ENCODE measurements at places on chromosomes 5 and 9.

DNA sequence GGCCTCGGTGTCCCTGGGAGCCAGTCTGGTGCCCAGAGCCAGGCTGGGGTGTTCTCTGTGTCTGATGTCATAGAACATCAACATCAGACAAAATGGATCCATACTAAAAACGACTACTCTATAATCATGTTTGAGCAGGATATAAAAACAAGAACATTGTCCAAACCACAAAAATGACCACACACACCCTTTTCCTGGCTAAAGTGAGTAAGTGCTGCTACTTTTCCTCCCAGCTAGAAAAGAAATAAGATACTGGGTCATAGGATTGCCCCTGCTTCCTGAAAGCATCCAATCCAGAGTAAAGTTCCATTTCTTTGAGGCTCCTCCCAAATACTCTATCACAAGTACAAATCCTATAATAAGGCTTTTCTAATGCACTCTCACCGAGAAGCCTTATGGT, 19.7 kb upstream of the TRAF1 start:
- no peak for DNase-seq

GRCh38 chr5:149260761-149261160, 10.9 kb upstream of the AFAP1L1 start:
- DNase-seq = no peak

- no peak for DNase-seq
Observed at GRCh38 chr5:178465861-178466288, 124.3 kb downstream of the COL23A1 start.

GRCh38 chr5:15417156-15417555, 82.8 kb upstream of the FBXL7 start:
- DNase-seq = no peak

DNA sequence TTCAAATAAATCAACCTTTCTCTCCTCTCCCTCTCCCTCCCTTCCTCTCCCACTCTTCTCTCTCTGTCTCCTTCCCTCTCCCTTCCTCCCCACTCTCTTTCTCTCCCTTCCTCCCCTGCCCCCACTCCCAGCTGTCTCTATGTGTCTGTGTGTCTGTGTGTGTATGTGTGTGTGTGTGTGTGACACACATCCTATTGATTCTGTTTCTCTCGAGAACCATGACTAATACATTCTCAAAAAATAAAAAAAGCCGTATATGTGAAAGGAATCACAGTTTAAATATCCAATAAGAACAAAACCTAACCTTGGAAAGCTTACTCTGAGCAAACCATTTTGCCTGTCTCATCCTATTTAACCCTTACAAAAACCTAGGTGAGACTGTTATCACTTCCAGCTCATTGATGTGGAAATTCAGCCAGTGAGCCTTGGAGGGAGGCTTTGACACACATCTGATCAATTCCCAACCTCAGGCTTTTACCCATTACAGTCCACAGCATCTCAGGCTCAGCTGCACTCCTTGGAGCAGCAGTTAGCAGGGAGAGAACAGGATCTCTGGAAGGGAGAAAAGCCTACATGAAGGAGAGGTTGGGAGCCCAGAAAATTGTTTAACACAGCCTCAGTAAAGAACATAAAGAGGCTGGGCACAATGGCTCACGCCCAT, 8.3 kb downstream of the HSD17B3 start:
- no peak for DNase-seq

DNA sequence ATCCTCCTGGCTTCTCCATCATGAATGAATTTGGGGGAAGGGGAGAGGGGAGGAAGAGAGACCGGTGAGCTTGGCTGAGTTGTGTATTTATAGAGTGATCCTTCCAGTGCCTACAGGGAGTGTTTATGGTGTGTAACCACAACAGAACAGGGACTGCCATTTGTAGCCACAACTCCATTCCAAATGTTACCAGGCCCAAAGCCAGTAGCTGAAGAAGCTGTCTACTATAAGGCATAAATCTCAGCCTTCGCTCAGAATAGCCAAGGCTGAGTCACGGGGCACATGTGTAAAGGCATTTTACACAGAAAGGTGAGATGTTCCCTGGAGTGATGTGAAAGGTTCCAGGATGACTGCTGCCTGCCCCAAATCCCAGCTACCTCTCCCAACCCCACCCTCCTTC, 2.5 kb downstream of the TMEM252 start:
- no peak for DNase-seq

DNA sequence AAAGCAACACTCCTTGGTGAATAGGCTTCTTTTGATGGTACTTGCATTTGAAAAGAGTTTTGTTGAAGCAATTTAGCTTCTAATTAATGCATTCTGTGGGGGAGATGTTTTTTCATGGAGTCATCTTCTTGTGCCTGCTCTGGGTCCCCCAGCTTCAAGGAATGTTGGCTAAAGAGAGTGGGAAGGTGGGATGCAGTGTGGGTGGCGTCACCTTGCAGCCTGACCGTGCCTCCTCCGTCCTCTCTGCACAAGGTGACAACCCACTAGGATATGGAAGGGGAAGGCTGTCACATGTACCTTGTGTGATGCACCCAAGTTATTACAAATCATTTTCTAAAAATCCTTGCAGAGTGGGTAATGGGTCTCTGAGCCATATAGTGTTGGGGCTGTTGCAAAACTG, 70.7 kb downstream of the DAPK1 start:
- DNase-seq = no peak

DNA sequence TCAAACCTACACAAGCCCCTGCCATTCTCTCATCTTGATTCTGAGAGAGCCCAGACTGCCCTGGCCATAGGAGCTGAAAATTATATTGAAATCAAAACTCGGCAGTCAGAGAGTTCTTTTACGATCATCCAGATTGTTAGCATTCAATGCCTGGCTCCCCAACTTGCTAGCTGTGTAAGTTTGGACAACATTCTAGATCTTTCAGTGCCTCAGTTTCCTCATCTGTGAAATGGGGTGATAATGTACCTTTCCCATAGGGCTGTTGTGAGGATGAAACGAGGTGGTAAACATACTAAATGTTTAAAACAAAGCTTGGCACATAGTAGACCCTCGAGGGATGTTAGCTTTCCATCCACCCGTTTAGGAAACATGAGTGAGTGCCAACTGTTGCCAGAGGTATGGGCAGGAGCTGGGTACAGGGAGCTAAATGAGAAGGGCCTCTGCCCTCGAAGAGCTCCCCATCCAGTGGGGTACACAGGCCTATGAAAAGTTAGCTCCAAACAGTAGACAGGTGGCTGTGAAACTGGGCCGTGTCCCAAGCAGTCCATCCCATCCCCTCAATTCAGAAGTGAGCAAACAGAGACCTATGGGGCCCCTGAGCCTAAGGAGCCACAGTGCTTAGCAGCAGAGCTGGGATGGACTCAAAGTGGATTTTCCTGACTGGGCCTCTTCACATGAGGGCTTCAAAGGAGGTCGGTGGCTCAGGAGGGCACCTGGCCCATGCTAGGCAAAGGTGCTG, 17.3 kb upstream of the IGFBPL1 start:
- DNase-seq = no peak

- no peak for DNase-seq
Observed at GRCh38 chr5:150603052-150603451, 37.4 kb upstream of the SYNPO start.

- no peak for DNase-seq
Observed at GRCh38 chr9:130430734-130431535, 13.8 kb upstream of the ASS1 start.

DNA sequence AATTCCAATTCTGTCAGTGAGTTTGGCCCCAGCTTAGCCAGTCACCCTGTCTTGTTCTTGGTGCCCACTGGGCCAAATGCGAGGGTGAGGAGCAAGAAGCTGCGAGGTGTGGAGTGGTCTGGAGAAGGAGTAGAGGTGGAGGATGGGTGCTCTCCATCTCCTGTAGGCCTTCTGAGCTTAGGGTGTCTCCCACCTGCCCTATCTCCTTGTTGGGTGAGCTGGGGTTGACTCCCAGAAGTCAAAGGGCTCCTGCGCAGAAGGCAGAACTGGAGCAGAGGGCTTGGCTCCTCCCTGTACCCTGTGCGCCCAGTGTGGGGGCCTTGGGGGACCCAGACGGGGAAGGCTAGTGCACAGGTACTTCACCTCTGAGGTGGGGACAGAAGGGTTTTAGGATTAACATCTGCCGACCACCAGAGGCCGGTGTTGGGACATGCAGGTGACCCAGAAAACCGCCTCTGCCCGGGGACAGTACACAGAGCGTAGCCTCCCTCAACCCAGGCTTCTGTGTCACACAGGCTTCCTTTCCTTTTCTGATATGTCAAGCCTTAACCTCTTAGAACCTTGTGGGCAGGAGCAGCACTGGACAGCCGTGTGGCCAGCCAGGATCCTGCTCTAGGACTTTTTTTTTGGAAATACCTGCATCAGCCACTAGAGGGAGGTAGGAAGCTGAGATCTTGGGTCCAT, 16.9 kb downstream of the IL5 start:
- DNase-seq = no peak

- no peak for DNase-seq
Observed at GRCh38 chr9:128636556-128637530, 19.8 kb downstream of the DYNC2I2 start.

- no peak for DNase-seq
Observed at GRCh38 chr5:54769072-54769471, 216.3 kb downstream of the ESM1 start.

- DNase-seq = no peak
Observed at GRCh38 chr9:30673132-30673531, 1711.3 kb upstream of the ACO1 start.

DNA sequence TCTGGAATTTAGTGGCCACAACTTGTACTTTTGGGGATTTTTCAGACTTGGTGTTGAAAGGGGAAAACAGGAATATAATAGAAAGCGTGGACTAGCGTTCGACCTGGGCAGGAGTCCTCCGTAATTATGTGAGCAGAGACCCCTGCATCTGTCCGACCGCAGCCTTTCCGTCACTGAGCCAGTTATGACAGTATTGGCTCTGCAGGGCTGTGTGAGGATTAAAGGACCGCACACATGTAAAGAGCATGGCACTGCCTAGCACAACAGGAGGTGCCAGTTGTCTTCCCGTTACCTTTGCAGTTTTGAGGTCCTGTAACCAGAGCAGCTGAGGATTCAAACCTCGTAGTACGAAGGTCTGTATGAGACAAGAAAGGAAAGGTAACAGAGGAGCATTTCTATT, 1.2 kb downstream of the B4GALT7 start:
- no peak for DNase-seq

GRCh38 chr9:13142776-13143175, 136.7 kb downstream of the MPDZ start:
- no peak for DNase-seq

- no peak for DNase-seq
Observed at GRCh38 chr5:108869066-108869465, 121.4 kb downstream of the FER start.

Measured in activated CD8-positive, alpha-beta memory T cell treated with anti-CD3 and anti-CD28 coated beads for 4 hours (primary cell).